H9 (cell line): ENCODE measurements at places on chromosomes 1 and 21.

GRCh38 chr1:228242409-228242808 lies 34.6 kb downstream of the OBSCN start:
- no peak for DNase-seq
- no peak overlapping the region for H3K4me3 ChIP-seq
- no peaks in the 10 kb centered on the region for H3K27me3 ChIP-seq

- no peak overlapping the region for H3K27ac ChIP-seq
- no peaks in the 10 kb centered on the region for H3K27me3 ChIP-seq
- peaks cover 6% of the 10 kb centered on the region; the same call in 1 of the 2 replicates for H3K4me1 ChIP-seq
These were observed 77.7 kb downstream of the CAPZB start for GRCh38 chr1:19407494-19408096.

DNA sequence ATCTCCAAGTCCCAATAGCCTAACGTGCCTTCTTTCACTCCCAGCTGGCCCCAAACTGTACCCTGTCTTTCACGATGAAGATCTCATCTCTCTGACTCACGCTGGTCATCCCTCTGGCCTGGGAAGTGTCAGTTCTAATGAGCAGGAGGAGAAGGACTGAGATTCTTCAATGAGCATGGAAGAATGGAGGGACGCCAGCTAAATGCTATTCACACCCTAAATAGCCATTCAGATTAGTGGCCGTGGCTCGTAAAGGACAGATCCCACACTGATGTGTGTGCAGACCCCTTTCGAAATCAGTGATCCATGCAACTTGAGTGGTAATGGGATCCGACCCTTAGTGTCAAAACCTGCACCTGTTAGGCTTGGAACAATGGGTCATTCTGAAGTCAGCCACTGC lies 75.9 kb upstream of the SMYD2 start:
- H3K27ac ChIP-seq = no peak overlapping the region
- no peak overlapping the region for H3K4me3 ChIP-seq
- no peak for DNase-seq
- no peaks in the 10 kb centered on the region for H3K27me3 ChIP-seq
- H3K4me1 ChIP-seq = 0 out of 2 replicates have a peak, but pooled peaks cover 3% of the 10 kb centered on the region

GRCh38 chr1:61132645-61133334 lies 50.4 kb downstream of the NFIA start:
- H3K36me3 ChIP-seq = no peaks in the 10 kb centered on the region
- DNase-seq = no peak
- no peak overlapping the region for H3K4me3 ChIP-seq
- H3K4me1 ChIP-seq = no peaks in the 10 kb centered on the region
- no peak overlapping the region for H3K27ac ChIP-seq
- H3K27me3 ChIP-seq = no peaks in the 10 kb centered on the region

GRCh38 chr1:182603646-182604174 lies 479 bp downstream of the RGS16 start:
- peak overlapping the region; percentile 57; the same call in 1 of the 2 replicates for H3K4me3 ChIP-seq
- no peak for DNase-seq
- H3K27me3 ChIP-seq = peaks cover 9% of the 10 kb centered on the region; the same call in 1 of the 2 replicates
- H3K36me3 ChIP-seq = peaks cover 2% of the 10 kb centered on the region
- peaks cover 2% of the 10 kb centered on the region for H3K4me1 ChIP-seq

GRCh38 chr1:25922056-25922970 lies 16.1 kb upstream of the STMN1 start:
- H3K27me3 ChIP-seq = no peaks in the 10 kb centered on the region
- H3K36me3 ChIP-seq = no peaks in the 10 kb centered on the region
- DNase-seq = peak; percentile 74
- H3K27ac ChIP-seq = no peak overlapping the region
- H3K4me3 ChIP-seq = peak overlapping the region; percentile 69

DNA sequence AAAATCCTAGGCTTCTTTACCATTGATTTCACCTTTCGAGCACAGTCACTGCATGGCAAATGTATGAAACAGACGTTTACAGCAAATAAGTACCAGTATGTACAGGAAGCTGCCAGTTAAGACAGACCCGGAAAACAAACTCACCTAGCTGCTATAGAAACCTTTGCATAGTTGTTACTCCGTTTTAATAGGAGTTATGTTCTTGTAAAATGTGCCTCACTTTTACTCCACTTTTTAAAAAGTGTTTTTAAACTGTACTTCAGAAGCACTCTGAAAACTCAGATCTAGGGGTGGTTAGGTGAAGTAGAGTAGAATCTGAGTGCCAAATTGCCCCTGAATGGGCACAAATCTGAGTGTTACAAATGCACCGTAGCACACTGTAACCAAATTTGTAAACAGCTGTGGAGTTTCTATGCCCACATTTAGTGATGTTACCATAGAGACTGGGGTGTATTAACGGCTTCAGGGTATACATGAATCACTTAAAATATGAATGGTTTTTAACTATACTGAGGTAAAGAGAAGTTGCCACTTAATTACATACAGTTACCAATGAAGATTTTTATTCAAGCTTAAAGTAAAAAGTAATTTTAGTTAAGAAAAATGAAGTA lies 30.7 kb downstream of the CNIH4 start:
- H3K36me3 ChIP-seq = peaks cover 50% of the 10 kb centered on the region
- H3K4me1 ChIP-seq = no peaks in the 10 kb centered on the region
- no peak for DNase-seq

- H3K36me3 ChIP-seq = no peaks in the 10 kb centered on the region
- no peaks in the 10 kb centered on the region for H3K27me3 ChIP-seq
- no peaks in the 10 kb centered on the region for H3K4me1 ChIP-seq
- H3K4me3 ChIP-seq = no peak overlapping the region
- no peak overlapping the region for H3K27ac ChIP-seq
These were observed 11.4 kb upstream of the CFAP126 start for GRCh38 chr1:161379071-161379470.

GRCh38 chr1:234607109-234608024 lies 2.6 kb downstream of the IRF2BP2 start:
- H3K4me1 ChIP-seq = peaks cover 11% of the 10 kb centered on the region
- no peaks in the 10 kb centered on the region for H3K27me3 ChIP-seq
- H3K27ac ChIP-seq = no peak overlapping the region
- peaks cover 47% of the 10 kb centered on the region for H3K36me3 ChIP-seq

- H3K27ac ChIP-seq = no peak overlapping the region
- H3K4me3 ChIP-seq = no peak overlapping the region
- no peaks in the 10 kb centered on the region for H3K27me3 ChIP-seq
- H3K36me3 ChIP-seq = no peaks in the 10 kb centered on the region
These were observed 25.0 kb upstream of the EPHB2 start for GRCh38 chr1:22685591-22686059.

- H3K27me3 ChIP-seq = no peaks in the 10 kb centered on the region
- no peaks in the 10 kb centered on the region for H3K4me1 ChIP-seq
- no peak for DNase-seq
- H3K36me3 ChIP-seq = no peaks in the 10 kb centered on the region
- H3K4me3 ChIP-seq = no peak overlapping the region
- H3K27ac ChIP-seq = no peak overlapping the region
These were observed 14.8 kb upstream of the ANGPTL7 start for GRCh38 chr1:11174261-11174942.

GRCh38 chr1:66351478-66351877 lies 182.5 kb upstream of the SGIP1 start:
- H3K4me3 ChIP-seq = no peak overlapping the region
- no peaks in the 10 kb centered on the region for H3K36me3 ChIP-seq
- H3K27ac ChIP-seq = no peak overlapping the region
- H3K27me3 ChIP-seq = no peaks in the 10 kb centered on the region
- peaks cover 20% of the 10 kb centered on the region; the same call in 1 of the 2 replicates for H3K4me1 ChIP-seq

DNA sequence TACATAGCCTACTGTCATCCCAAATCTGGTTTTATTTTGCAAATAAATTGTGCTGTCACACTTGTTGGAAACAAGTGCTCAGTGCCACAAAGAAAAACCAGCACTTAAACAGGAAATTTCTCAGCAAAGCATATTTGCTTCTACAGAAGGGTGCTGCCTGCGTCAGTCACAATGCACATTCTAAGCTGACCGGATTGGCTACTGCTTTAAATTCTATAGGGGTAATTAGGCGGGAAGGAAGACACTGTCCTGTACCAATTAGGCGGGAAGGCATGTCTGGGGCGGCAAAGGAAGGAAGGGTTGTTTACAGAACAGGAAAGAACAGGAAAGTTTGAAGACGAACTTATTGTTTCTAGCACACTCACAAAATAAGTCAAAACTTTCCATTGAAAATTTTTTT lies 2.8 kb downstream of the IFI16 start:
- no peak for DNase-seq
- H3K36me3 ChIP-seq = no peaks in the 10 kb centered on the region
- H3K4me3 ChIP-seq = no peak overlapping the region
- H3K4me1 ChIP-seq = peaks cover 4% of the 10 kb centered on the region; the same call in 1 of the 2 replicates
- H3K27ac ChIP-seq = no peak overlapping the region

- DNase-seq = no peak
- H3K27ac ChIP-seq = no peak overlapping the region
- no peaks in the 10 kb centered on the region for H3K36me3 ChIP-seq
- peaks cover 4% of the 10 kb centered on the region; the same call in 1 of the 2 replicates for H3K4me1 ChIP-seq
- H3K27me3 ChIP-seq = no peaks in the 10 kb centered on the region
- no peak overlapping the region for H3K4me3 ChIP-seq
These were observed 92.3 kb upstream of the ESRRG start for GRCh38 chr1:216815260-216816131.

GRCh38 chr1:235207209-235207565 lies 46.1 kb upstream of the RBM34 start:
- no peak overlapping the region for H3K27ac ChIP-seq
- H3K4me3 ChIP-seq = no peak overlapping the region

DNA sequence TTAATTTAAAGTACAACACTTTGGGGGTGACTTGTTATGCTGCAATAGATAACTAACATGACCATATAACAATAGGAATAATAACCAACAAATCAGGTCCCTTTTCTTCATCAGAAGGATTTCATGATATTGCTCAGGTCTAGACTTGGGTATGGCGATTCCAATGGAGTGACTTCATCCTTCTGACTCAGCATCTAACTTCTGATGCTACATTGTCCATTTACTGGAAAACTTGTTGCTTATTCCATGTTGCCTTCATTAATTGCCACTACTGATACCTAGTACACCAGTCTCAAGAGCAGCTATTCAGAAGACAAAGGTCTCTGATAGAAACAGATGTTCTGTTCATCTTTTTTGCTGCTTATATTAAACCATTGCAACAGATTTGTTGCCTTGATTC lies 324.3 kb downstream of the TGFB2 start:
- no peak overlapping the region for H3K4me3 ChIP-seq
- H3K27me3 ChIP-seq = no peaks in the 10 kb centered on the region
- H3K36me3 ChIP-seq = no peaks in the 10 kb centered on the region
- DNase-seq = no peak

GRCh38 chr1:6948861-6949260 lies 163.6 kb downstream of the CAMTA1 start:
- no peaks in the 10 kb centered on the region for H3K4me1 ChIP-seq
- H3K27ac ChIP-seq = no peak overlapping the region
- no peaks in the 10 kb centered on the region for H3K36me3 ChIP-seq
- H3K27me3 ChIP-seq = no peaks in the 10 kb centered on the region
- no peak overlapping the region for H3K4me3 ChIP-seq

DNA sequence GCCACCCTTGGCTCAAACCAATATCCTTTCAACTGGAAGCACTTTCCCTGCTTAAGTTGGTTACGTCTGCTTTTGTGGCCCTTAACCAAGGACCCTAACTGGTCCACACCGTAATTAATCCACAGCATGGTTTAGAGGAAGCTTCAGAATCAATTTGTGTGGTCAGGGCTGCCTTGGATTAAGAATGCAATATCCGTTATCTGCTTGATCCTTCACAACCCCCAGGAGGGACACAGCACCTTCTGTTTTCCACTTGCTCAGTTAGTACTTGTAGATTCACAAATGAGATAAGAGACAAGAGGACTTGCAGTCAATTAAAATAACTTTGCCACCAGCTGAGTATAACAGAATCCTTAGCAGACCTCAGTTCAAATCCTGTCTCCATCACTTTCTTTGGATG lies 56.9 kb upstream of the LRP8 start:
- H3K4me3 ChIP-seq = no peak overlapping the region
- no peak for DNase-seq

DNA sequence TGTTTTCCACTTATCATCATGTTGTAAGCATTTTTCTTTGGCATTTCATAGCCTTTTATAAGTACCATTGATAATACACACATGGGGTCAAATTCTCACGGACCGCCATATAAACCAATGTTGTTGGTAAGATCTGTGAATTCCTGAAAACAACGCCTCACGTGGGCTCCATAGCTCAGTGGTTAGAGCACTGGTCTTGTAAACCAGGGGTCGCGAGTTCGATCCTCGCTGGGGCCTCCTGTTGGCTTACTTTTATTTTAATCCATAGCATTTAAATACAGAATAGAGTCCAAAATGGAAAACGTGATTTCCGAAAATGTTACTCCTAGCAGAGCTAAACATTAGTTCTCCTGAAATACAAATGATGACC lies 83.1 kb downstream of the HHIPL2 start:
- H3K36me3 ChIP-seq = no peaks in the 10 kb centered on the region; the same call in 2 of the 3 replicates
- H3K27me3 ChIP-seq = no peaks in the 10 kb centered on the region; the same call in 1 of the 2 replicates
- peak overlapping the region; percentile 86 for H3K4me3 ChIP-seq

GRCh38 chr21:44946254-44947041 lies 6.6 kb downstream of the SLX9 start:
- H3K4me1 ChIP-seq = no peaks in the 10 kb centered on the region
- no peaks in the 10 kb centered on the region for H3K27me3 ChIP-seq
- no peak overlapping the region for H3K27ac ChIP-seq
- H3K36me3 ChIP-seq = peaks cover 58% of the 10 kb centered on the region

- DNase-seq = no peak
- H3K4me1 ChIP-seq = no peaks in the 10 kb centered on the region
- H3K36me3 ChIP-seq = no peaks in the 10 kb centered on the region
- no peak overlapping the region for H3K4me3 ChIP-seq
These were observed 123.9 kb downstream of the URB2 start for GRCh38 chr1:229749992-229750391.

GRCh38 chr1:193120604-193121166 lies 1.1 kb upstream of the CDC73 start:
- H3K4me3 ChIP-seq = peak overlapping the region; percentile 84
- H3K4me1 ChIP-seq = no peaks in the 10 kb centered on the region; the same call in 1 of the 2 replicates
- H3K27me3 ChIP-seq = no peaks in the 10 kb centered on the region
- H3K36me3 ChIP-seq = peaks cover 10% of the 10 kb centered on the region

DNA sequence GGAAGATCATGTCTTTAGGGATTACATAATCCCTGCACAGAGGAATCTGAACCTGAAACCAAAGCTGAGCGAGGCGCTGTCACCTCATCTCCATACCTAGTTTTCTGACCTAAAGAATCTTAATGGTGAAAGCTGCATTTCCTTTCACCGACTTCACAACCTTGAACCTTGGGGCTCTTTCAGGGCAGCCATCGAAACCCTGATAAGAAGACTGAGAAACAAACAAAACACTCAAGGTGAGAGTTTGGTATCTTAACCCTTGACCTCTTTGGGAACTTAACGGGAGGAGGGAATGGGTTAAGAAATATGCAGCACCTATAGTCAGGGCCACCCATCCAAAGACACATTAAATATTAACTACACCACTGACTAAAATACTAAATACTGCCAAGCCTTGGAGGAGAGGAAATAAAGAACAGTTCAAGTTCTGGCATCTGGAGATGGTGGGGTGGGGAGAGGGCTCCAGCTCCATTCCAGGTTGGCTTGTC lies 2.0 kb downstream of the C1orf116 start:
- H3K27me3 ChIP-seq = no peaks in the 10 kb centered on the region
- DNase-seq = no peak
- peaks cover 23% of the 10 kb centered on the region for H3K4me1 ChIP-seq
- H3K4me3 ChIP-seq = no peak overlapping the region

- DNase-seq = no peak
- no peaks in the 10 kb centered on the region; the same call in 2 of the 3 replicates for H3K36me3 ChIP-seq
- H3K27me3 ChIP-seq = no peaks in the 10 kb centered on the region
- H3K27ac ChIP-seq = no peak overlapping the region
- H3K4me3 ChIP-seq = no peak overlapping the region
These were observed 420.1 kb downstream of the DISC1 start for GRCh38 chr1:232046451-232047306.
